Natural killer cell treated with Interleukin-12 subunit alpha and Interleukin-12 subunit beta and Interleukin-15 and Interleukin-18, amount 100 ng/mL, for 72 hours (primary cell): ENCODE measurements at places on chromosomes 3 and 15. TPM values are rescaled to one million over a fixed set of nuclear protein-coding genes. Genes with fewer than 3 reads are reported as not detected.
A peak's percentile ranks its signal among the peaks of the same experiment; 100 is the strongest.

DNA sequence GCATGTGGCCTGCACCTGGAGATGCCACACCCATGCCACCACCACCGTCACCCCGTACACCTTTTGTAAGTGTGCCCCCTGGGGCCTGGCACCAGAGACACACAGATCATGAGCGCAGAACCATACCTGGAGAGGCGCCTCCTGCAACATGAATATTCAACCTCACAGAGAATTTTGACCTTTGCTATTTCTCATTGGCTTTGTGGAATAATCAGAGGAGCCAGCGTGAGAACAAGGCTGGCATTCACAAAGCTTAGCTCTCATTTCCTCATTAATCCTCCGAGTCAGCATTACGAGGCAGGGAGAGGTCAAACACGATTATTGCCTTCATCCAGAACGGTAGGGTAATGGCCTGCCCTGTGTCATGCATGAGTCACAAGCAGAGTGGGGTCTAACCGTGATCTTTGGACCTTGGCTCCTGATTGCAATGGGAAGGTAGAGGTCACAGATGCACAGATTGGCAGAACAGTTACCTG, 73.0 kb upstream of the POMGNT2 start:
- no peak for DNase-seq

- DNase-seq: no peak
Observed at GRCh38 chr3:45670991-45671390, 18.2 kb upstream of the SACM1L start.

The FBXO40 gene
- total RNA-seq: not detected

DNA sequence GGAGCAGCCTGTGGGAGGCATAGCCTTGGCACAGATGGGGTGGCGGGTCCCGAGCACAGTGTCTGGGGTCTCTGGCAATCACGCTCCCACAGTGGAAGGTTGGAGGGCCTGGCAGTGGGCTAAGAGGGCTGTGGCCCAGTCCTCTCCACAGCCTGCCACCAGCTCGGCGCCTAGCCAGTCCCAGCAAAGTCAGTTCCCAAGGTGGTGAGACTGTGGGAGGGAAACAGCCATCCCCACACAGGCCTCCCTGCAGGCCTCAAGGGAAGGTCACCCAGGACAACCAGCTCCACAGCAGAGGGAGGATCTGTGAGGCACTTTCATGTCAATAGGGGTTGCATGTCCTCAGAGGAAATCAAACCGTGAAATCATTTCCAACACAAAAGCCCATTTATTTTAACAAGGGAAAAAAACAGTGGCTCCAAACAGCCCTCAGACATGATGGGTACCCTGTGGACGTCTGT, 27.6 kb upstream of the LIMD1 start:
- no peak for DNase-seq

The MCF2L2 gene
- 3.3 TPM for total RNA-seq

DNA sequence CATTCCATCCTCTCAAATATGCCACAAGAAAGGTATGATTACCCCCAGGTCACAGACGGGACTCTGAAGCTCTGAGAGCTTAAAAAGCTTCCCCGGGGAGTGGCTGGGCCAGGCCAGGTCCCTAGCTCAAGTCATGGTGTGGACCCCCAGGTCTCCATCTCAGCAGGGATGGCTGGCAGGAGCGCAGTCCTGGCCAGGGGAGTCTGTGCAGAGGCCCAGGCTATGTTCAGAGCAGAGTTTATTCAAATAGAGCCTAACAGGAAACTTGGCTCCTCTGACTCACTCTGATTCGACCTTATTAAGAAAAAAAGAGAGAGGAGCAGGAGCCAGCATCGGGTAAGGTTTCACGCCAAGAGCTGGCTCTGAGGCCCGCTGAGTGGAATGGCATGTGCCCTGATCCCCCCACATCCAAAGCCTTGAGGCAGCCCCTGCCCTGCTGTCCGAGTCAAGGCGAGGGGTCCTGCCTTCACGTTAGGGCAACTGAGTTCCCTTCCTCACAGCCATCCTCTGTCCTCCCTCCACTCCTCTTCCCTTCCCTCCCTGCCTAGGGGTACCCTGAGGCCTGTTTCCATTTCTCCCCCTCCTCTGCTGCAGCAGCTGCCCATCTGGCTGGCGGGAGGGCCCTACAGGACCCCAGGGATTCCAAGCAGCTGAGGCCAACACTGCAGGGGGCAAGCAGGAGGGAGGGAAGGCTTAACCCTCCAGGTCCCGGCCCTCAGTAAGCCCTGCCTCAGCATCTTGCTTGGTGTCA, 1.9 kb upstream of the LOXL1 start:
- DNase-seq: peak; percentile 58

DNA sequence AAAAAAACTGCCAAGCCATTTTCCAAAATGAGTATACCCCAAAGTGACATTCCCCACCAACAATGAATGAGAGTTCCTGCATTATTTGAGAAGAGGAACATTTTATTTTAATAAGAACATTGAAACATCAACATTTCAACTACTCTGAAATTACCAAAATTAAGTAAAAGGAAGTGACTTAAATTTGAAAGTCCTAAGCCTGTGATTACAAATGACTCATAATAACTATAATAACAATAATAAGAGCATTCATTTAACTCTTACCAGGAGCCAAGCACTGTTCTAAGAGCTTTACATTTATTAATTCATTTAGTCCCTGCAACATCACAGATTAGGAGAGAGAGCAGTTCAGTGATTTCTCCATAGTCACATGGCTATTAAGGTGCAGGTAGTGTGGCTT, 32.4 kb downstream of the LRRC28 start:
- no peak for DNase-seq

The IGSF11 gene
- total RNA-seq: 0.17 TPM

DNA sequence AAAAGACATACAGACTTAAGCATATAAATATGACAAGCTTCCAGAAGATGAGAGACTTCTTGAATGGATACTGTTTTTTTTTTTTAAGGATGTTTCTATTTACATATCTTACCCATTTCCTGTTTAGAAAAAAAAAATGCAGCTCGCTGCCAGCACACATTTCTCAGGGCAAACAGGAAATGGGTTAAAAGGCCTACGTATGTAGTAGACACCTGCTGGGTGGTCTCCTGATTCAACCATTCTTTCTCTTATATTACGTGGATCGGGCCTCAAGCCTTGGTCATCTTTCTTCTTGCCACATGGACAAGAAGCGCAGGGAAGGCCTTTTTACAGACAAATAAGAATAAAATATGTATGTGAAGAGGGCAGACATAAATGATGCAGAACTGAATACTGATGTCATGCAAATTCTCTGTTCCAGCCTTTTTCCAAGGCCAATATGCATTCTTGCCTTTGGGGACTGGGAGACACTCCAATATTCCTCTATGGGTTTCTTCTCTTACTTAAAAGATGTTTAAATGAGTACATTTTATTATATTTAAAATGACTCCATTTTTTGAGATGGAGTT, 35.0 kb upstream of the TJP1 start:
- DNase-seq: no peak

- DNase-seq: no peak
Observed at GRCh38 chr3:194395778-194396538, 3.1 kb downstream of the GP5 start.

GRCh38 chr3:2920103-2920502, 190.1 kb downstream of the IL5RA start:
- DNase-seq: no peak

- no peak for DNase-seq
Observed at GRCh38 chr15:41798607-41799487, 24.6 kb downstream of the MAPKBP1 start.

- no peak for DNase-seq
Observed at GRCh38 chr3:155217591-155217990, 75.9 kb downstream of the STRIT1 start.

DNA sequence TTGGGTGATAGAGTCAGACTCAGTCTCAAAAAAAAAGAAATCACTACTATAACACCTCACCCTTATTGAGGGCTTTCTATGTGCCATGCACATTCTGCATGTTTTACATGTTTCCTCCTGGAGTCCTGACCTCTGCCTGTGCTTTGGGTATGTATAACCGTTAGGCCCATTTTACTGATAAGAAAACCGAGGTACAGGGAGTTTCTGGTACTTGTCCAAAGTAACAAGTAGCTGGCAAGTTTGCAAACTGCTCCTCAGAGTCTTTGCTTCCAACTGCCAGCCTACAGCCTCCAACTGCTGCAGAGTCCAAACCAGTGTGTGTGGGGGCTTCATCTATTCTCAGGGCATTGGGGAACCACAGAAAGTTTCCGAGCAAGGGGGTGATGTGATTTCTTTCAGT, 3.7 kb upstream of the GNAI2 start:
- no peak for DNase-seq

- no peak for DNase-seq
Observed at GRCh38 chr3:161890147-161890625, 393.6 kb downstream of the OTOL1 start.

DNA sequence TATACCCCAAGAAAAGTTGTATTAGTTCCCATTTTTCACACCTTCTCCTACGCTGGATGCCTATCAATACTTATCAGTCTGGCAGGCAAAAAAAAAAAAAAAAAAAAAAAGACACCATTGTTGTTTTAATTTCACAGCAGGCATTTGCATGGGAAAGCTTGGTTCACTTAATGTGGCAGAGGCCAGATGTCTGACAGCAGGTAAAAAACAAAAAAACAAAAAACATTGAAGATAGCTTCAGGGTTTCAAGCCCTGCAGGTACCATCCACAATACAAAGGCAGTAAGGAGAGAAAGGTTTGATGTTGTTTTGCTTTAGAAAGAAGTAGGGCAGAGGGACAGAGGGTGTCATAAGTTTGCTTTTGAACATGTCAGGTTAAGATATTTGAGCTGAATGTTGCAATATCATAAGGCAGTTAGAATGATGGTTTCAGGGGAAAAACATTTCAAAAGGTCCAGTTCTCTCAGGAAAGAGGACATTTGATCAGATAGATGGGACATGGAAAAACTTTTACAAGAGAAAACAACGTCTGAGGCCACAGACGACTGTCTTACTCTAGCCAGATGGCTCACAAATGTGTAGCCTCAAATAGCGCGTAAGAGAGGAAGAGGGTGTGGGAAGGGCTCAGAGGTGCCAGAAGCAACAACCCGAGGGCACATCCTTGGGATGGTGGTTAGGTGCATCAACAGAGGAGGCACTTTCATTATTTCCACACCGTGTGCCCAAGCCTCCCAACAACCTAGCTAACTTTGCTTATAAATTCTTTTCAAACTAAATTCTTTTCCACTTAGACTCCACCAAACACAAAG, 25.7 kb downstream of the PCOLCE2 start:
- DNase-seq: no peak

DNA sequence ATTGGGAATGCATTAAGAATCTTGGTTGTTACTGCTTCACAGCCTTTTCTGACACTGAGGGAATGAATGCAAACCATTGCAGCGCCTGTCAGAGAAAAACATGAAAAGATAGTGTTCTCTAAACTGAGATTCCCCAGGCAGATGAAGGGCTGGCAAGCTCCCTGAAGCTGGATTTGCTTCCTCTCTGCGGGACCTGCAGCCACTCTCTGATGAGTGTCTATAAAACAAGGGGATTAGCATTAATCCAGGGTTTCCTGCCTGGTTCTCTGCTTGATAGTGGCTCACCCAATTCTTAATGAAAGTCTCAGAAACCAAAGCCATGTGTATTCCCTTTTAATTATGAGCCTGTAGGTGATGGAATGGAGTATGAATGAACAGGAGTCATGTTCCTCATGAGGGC, 344.3 kb upstream of the UMPS start:
- no peak for DNase-seq
